ENCODE measurements at places on chromosomes 3 and 15. TPM values are rescaled to one million over a fixed set of nuclear protein-coding genes. Genes with fewer than 3 reads are reported as not detected.

GRCh38 chr15:60250316-60250715 is 147.5 kb downstream of the ANXA2 start:
- no peak for DNase-seq

Gene ARHGAP31
- 53.5 TPM for total RNA-seq

Gene XXYLT1
- total RNA-seq, result 4.5 TPM

Gene CASR
- total RNA-seq, result not detected

GRCh38 chr3:61173676-61174075 is 77.6 kb downstream of the FHIT start:
- no peak for DNase-seq

Gene NIPA2
- total RNA-seq, result 18.2 TPM

Gene CAMP
- not detected for total RNA-seq

Measured in heart left ventricle (tissue), 16 donors.